ENCODE measurements at places on chromosomes 7 and 10.

- DNase-seq: no peak
These were observed at the start of gene ETV1 for GRCh38 chr7:13989126-13989948. TSS of gene ETV1 (minus strand) at chr7:13989666. CDS start at chr7:13989052, 614 bp downstream.

GRCh38 chr7:22633954-22634474 is 93.0 kb upstream of the IL6 start:
- no peak for DNase-seq

DNA sequence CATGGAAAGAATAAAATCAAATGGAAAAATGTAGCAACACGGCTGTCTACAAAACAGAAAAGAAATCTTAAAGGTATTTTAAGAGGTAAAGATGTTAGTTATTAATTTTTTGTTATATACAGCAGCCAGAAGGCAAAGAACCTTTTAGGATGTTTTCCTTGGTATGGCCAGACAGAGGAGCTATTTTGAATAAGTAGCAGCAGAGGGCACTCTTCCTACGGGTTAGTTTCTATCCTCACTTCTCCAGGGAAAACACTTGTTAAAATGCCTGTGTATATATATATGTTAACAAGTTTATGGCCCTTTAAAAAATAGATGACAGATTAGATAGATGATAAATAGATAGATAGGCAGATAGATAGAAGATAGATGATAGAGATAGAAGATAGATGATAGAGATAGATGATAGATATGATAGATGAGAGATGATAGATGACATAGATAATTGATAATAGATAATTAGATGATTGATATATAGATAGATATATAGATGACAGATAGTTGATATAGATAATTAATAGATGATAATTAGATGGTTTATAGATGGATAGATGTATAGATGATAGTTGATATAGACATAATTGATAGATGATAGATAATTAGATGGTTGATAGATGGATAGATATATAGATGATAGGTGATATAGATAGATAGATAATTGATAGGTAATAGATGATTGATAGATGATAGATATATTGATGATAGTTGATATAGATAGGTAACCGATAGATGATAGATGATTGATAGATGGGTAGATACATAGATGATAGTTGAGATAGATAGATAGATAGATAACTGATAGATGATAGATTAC is 57.8 kb upstream of the WIPF3 start:
- DNase-seq: no peak

DNA sequence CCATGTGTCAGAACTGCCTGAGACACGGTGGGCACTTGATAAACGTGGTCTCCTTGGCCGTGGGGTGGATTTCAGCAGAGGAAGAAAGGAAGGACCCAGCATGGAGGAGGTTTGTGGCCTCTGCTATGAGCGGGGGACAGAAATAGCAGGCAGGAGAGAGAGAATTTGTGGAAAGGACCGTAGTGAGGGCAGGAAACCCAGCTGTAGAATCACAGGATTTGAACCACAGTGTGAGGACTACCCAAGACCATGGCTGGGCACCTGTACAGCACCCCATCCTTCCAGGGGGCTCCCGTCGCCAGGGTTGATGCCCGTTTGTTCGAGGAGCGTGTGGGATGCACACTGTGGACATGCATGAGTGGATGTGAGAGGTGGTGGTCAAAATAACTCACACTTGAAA is 183.4 kb downstream of the PTPN20 start:
- no peak for DNase-seq

DNA sequence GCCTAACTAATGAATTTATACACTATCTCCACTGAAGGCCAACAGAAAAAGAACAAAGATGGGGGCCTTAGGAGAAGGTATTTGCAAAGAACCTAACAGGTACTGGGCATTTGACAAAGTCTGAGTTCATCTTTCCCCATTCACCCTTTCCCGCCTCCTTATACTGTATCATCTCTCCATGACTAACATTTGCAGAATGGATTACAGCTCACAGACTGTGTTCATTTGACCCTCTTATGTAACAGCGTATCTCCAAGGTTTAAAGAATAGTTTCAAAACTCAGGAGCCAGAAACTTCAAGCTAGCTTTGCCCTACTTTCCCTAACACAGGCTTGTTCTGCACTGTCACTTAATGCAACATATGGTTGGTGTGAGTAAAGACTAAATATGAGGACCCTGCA is 238.7 kb upstream of the CELF2 start:
- no peak for DNase-seq

- DNase-seq: no peak
These were observed 12.2 kb upstream of the JMJD1C start for GRCh38 chr10:63477927-63478326.
